ENCODE measurements at places on chromosomes 7 and 10.

DNA sequence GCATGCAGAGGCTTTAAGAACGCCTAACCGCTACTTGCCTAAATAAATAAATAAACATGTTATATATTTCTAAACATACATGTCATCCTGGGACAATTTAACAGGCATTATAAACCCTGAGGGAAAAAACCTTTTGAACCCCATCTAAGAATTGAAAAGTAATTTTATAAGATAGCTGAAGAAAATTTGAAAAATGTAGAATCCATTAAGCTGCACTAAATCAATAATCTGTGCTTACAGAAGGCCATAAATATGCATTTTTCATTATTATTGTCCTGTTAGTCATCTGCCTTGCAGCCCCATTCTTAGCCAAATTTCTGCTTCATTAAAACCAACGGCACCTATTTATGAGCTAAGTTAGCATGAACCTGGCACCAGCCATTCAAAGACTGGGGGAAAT, 24.2 kb downstream of the LYZL1 start:
- DNase-seq = no peak
- peaks cover under 1% of the 10 kb centered on the region for H3K4me1 ChIP-seq
- no peak overlapping the region for H3K4me3 ChIP-seq
- peaks cover 17% of the 10 kb centered on the region for H3K27me3 ChIP-seq
- H3K27ac ChIP-seq = no peak overlapping the region

DNA sequence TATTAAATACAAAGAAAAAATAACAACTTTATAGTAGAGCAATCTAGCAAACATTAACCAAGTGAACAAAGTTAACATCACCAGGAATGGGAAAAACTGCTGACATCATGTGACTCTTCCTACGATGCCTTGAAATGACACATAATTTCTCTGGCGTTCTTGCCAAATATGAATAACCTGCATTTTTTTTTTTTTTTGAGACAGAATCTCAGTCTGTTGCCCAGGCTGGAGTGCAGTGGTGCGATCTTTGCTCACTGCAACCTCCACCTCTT, 126.5 kb upstream of the VKORC1L1 start:
- H3K4me1 ChIP-seq = peaks cover 12% of the 10 kb centered on the region
- H3K27me3 ChIP-seq = no peaks in the 10 kb centered on the region
- peaks cover 5% of the 10 kb centered on the region for H3K36me3 ChIP-seq
- DNase-seq = no peak
- H3K27ac ChIP-seq = no peak overlapping the region

GRCh38 chr10:93376372-93377293, 105.5 kb downstream of the MYOF start:
- H3K27me3 ChIP-seq = no peaks in the 10 kb centered on the region
- H3K4me1 ChIP-seq = peaks cover 27% of the 10 kb centered on the region
- peak overlapping the region; percentile 6 for H3K27ac ChIP-seq
- DNase-seq = peak; percentile 67

DNA sequence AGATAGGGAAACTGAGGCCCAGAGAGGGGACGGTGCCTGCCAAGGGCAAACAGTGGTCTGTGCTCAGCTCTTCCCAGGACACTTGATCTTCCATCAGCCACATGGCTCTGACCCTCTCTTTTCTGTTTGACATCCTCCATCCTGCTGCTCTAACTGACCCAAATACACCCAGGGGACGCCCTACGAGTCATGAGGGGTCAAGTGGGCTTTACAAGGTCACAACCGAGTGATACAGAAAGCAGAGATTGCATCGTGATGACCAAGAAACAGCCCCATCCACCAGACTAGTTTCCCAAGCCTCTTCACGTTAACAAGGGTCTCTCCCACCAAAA, 131.2 kb upstream of the UNC5B start:
- H3K27me3 ChIP-seq = no peaks in the 10 kb centered on the region
- no peak overlapping the region for H3K27ac ChIP-seq
- H3K4me1 ChIP-seq = no peaks in the 10 kb centered on the region
- no peak for DNase-seq
- H3K4me3 ChIP-seq = no peak overlapping the region
- H3K36me3 ChIP-seq = no peaks in the 10 kb centered on the region

DNA sequence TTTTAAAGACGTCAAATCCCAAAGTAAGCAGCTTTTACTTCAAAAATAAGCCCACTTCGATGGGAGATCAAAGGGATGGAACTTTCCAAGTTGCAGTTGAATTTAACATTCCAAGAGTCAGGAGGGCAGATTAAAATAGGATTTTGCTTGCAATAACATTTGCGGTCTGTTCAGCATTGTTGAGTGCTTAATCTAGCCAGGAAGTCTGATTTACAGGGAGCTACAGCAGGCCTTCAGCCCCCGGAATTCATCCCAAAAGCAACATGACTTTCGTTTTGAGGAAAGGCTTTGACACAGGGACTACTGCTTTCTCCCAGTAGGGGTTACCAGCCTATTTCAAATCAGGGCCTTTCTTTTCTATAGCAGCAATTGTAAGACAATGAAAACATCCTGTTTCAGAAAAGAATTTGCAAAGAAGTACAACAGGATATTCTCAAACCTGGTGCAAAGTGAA, 279.6 kb upstream of the PITRM1 start:
- H3K27me3 ChIP-seq = peaks cover 9% of the 10 kb centered on the region
- H3K36me3 ChIP-seq = peaks cover 1% of the 10 kb centered on the region
- no peak overlapping the region for H3K4me3 ChIP-seq

DNA sequence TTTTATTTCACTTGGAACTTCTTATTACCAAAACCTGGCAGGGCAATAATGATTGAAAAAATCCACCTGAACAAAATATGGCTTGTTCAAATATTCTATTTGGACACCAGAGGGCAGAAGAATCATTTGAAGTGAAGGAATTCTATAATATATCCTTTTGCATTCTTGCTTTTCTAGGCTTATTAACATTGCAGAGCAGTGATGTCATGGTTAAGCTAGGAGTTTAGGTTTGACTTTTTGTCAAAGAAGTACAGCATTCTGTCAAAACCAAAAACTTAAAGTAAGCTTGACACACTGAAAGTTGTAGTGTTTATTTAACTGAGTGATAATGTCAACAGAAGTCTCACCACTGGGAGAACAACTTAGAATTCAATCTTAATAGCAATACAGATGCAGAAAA, 156.0 kb downstream of the SEMA3D start:
- no peaks in the 10 kb centered on the region for H3K4me1 ChIP-seq
- no peaks in the 10 kb centered on the region for H3K36me3 ChIP-seq
- no peaks in the 10 kb centered on the region for H3K27me3 ChIP-seq
- DNase-seq = no peak
- no peak overlapping the region for H3K27ac ChIP-seq

- H3K36me3 ChIP-seq = peaks cover 8% of the 10 kb centered on the region
- H3K4me3 ChIP-seq = no peak overlapping the region
- no peaks in the 10 kb centered on the region for H3K27me3 ChIP-seq
- no peak for DNase-seq
- H3K4me1 ChIP-seq = no peaks in the 10 kb centered on the region
Measured at GRCh38 chr10:92894081-92894655, 45.8 kb downstream of the EXOC6 start.

DNA sequence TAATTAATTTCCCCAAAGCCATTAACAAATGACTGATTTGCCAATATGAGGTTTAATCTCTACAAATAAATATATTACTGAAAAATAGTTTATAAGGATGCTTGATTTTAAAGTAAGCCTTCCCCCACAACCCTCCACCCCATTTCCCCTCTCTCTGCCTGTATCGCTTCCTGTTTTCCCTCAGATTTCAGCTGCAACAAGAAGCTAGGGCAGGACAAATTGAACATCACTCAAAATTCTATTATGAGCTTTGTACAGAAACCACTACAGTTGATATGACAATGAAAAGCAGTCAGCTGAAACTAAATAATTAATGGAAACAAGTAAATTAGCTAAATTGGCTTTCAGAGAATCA, 109.0 kb upstream of the SP4 start:
- H3K27me3 ChIP-seq = peaks cover 4% of the 10 kb centered on the region
- H3K4me1 ChIP-seq = peaks cover 9% of the 10 kb centered on the region
- no peak overlapping the region for H3K27ac ChIP-seq

DNA sequence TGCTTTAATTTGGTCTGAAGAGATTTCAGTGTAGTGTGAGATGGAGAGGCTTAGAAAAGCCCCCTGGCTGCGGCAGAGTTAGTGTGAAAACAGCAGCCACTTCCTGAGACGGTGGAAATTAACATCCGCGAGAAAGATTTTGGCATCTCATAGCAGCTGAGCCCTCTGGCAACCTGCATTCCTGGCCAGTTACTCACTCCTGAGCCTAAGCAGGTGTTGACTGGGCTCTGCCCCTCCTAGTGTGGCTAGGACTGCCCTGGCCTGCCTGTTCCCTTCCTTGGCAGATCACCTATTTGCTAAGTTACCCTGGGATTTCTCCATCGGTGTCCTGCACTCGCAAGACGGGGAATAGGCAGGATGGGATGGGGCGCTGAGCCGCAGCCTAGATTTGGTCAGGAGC, 57.6 kb upstream of the LMTK2 start:
- H3K27me3 ChIP-seq = no peaks in the 10 kb centered on the region
- H3K36me3 ChIP-seq = no peaks in the 10 kb centered on the region
- DNase-seq = no peak
- H3K4me1 ChIP-seq = peaks cover 8% of the 10 kb centered on the region

- H3K36me3 ChIP-seq = no peaks in the 10 kb centered on the region
- no peak for DNase-seq
- no peak overlapping the region for H3K4me3 ChIP-seq
- no peak overlapping the region for H3K27ac ChIP-seq
- peaks cover 9% of the 10 kb centered on the region for H3K27me3 ChIP-seq
- no peaks in the 10 kb centered on the region for H3K4me1 ChIP-seq
Measured at GRCh38 chr10:44801383-44802327, 109.5 kb upstream of the TMEM72 start.

DNA sequence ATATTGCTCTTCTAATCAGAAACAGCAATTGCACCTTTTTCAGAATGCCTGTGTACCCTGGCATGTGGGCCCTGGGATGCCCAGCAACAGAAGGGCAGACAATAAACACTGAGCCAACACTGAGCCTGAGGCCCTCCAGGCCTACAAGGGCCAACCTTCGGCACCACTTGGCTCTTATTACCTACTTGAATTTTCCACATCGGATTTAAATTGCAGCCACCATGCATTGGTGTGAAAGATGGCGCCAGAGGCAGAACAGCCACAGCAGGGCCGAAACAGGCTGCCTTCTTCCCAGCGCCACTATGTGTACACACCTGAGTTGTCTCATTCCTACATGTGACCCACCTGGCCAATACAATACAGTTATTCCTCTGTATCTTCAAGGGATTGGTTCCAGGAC, 51.4 kb upstream of the EZH2 start:
- DNase-seq = no peak
- H3K27ac ChIP-seq = no peak overlapping the region
- H3K36me3 ChIP-seq = peaks cover 2% of the 10 kb centered on the region
- H3K4me1 ChIP-seq = peaks cover 25% of the 10 kb centered on the region
- H3K4me3 ChIP-seq = no peak overlapping the region
- H3K27me3 ChIP-seq = no peaks in the 10 kb centered on the region

- H3K36me3 ChIP-seq = peaks cover 36% of the 10 kb centered on the region
- H3K27ac ChIP-seq = no peak overlapping the region
- H3K4me1 ChIP-seq = no peaks in the 10 kb centered on the region
- H3K4me3 ChIP-seq = no peak overlapping the region
Measured at GRCh38 chr7:45726883-45727282, 146.0 kb downstream of the CCDC201 start.

DNA sequence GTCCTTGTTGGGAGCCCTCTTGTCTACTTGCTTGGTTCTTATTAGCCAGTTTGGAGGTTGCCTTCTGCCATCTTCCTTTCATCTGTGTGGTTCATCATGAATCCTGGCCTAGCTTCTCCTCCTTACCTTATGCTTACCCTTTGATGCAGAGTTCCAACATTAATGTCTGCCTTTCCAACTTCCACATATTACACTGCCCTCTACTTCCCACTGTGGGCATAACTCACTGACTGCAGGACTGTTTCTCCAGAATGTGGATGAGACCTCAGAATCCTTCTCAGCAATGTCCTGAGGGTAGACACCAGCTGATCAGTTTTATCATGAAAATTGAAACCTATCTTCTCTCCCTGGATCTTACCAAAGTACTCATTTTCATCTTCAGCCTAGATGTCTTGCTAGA, 491.0 kb downstream of the LRMDA start:
- H3K27ac ChIP-seq = no peak overlapping the region
- no peaks in the 10 kb centered on the region for H3K27me3 ChIP-seq
- H3K4me1 ChIP-seq = no peaks in the 10 kb centered on the region
- DNase-seq = no peak

- no peak overlapping the region for H3K4me3 ChIP-seq
- peaks cover 80% of the 10 kb centered on the region for H3K4me1 ChIP-seq
- H3K27ac ChIP-seq = peak overlapping the region; percentile 92
- H3K36me3 ChIP-seq = peaks cover 6% of the 10 kb centered on the region
- DNase-seq = peak; percentile 5
Measured at GRCh38 chr10:3758491-3758970, 26.5 kb downstream of the KLF6 start.

DNA sequence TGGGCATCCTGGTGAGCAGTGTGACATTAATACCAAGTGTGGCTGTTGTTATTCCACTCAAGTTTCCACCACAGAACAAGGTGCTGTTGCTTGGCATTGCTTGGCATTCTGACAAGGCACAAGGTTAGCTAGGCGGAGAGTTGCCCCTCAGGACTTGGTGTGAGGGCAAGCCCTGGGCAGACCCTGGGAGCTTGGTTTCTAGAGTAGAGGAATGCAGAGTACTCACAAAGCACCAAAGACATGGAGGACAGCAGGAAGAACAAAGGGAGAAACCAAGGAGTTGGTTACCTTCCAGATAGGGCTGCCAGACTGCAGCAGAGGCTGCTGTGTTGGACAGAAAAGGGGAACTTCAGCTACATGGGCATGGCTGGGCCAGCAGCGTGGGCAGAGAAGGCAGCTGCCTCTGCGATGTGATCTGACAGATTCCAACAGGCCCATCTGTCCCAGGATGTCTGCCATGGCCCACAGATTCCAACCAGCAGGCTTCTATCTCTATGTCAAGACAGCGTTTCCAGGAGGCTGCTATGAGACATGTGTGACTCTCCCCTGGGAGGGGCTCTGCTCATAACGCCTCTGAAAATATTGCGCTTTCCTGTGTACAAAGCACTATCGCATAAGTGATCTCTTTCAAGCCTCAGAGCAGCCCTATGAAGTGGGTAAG, 1.8 kb downstream of the GOLGA7B start:
- H3K27me3 ChIP-seq = no peaks in the 10 kb centered on the region
- DNase-seq = peak; percentile 68
- H3K4me1 ChIP-seq = peaks cover 44% of the 10 kb centered on the region
- peaks cover 13% of the 10 kb centered on the region for H3K36me3 ChIP-seq

- peaks cover 14% of the 10 kb centered on the region for H3K4me1 ChIP-seq
- no peak for DNase-seq
Measured at GRCh38 chr10:104293781-104294321, 24.9 kb downstream of the GSTO2 start.

DNA sequence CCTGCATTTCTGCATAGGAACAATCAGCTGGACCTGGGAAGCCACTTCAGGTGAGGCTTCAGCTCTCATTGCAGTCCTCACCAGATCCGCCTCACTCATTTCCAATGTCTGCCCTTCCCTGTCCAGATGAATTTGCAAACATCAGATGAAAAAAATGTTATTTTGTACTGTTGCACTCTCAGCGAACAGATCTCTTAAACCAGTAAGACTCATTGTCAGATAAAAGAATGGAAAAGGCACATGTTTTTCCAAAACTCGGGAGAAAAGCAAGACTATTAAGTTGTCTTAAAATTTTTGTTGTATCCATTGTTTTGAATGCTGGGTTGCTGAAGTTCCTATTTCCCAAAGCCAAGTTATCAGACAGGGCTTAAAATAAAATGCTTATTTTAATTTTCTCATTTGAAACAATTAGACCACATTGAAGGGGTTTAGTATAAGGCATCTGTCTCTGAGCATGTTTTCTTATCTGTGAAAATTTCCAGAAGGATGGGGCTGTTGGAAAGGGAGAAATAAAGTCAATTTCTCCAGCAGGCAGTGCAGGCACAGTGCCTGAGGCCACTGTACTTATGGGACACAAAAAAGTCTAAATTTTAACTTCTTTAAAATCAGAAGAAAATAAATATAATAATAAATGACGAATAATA, 396.8 kb downstream of the KCNMA1 start:
- no peak for DNase-seq
- H3K27me3 ChIP-seq = no peaks in the 10 kb centered on the region
- no peaks in the 10 kb centered on the region for H3K36me3 ChIP-seq
- H3K4me1 ChIP-seq = no peaks in the 10 kb centered on the region
